ENCODE measurements at places on chromosomes 6 and 20. TPM values are rescaled to one million over a fixed set of nuclear protein-coding genes. Genes with fewer than 3 reads are reported as not detected.

DNA sequence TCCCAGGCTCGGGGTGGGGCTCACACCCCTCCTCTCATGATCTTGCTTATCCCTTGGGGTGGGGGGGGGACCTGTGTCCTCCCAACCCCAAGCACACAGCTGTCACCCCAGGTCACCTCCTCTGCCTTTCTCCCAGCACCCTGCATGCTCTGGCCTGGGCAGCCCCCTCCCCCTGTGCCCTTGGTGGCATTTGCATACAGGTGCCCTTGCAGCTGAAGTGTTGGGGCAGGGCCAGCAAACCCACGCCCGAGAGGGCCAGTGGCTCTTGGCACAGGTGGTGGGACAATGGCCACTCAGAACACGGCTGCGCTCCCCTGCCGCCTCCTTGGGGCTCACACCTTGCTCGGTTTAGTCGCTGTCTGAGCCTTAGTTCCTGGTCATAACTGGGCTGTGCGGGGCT lies 11.3 kb upstream of the MYT1 start:
- no peak overlapping the region for H3K4me3 ChIP-seq
- no peak overlapping the region for H3K27ac ChIP-seq
- H3K4me1 ChIP-seq: no peaks in the 10 kb centered on the region
- no peaks in the 10 kb centered on the region for H3K36me3 ChIP-seq
- no peak for DNase-seq

- peak overlapping the region; percentile 50 for H3K4me3 ChIP-seq
- H3K27me3 ChIP-seq: no peaks in the 10 kb centered on the region
- H3K4me1 ChIP-seq: peaks cover 5% of the 10 kb centered on the region
- H3K36me3 ChIP-seq: no peaks in the 10 kb centered on the region
Observed at GRCh38 chr6:113908801-113909200, 51.7 kb downstream of the MARCKS start.

DNA sequence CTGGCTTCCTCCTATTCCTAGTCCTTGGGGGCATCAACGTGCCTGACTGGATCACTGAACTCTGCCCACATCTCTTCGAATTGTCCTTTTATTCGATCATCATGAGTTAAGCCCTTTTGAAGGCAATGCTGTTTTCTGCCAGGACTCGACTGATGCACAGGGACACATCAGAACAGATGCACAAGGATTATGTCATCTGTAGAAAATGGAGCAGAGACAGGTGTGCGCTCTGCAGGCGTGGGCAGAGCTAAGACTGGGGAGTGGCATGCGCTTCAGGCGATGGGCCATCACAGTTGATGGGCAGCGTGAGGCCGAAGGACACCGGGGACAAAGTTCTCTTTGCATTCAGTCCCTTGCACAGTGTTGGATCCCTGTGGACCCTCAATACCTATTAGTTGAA lies 13.1 kb downstream of the GABRR1 start:
- no peaks in the 10 kb centered on the region for H3K36me3 ChIP-seq
- H3K27ac ChIP-seq: no peak overlapping the region

- DNase-seq: no peak
- H3K27me3 ChIP-seq: no peaks in the 10 kb centered on the region
- no peak overlapping the region for H3K27ac ChIP-seq
- no peaks in the 10 kb centered on the region for H3K36me3 ChIP-seq
- no peaks in the 10 kb centered on the region for H3K4me1 ChIP-seq
Observed at GRCh38 chr6:9168669-9169068, 733.3 kb upstream of the SLC35B3 start.

DNA sequence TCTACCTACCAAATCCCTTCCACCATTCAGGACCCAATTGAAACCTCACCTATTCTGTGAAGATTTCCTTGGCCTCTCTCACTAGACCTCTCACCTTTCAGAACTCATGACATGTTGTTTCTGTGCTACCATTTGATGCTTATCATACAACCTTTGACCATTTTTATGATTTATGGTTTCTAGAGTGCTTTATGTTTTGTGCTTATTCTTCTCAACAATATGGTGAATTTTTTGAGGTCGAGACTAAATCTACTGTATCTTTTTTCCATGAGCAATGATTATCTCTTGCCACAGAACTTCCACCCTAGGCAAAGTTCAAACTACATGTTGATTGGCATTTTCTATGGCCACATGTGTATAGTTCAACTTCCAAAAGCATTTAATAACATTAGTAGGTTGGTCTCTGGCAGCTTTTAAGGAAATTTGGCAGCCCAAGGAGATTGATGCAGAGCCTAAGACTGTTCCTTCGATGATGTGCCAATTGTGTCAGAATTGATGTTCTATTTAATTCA lies 84.9 kb downstream of the OLIG3 start:
- H3K4me1 ChIP-seq: no peaks in the 10 kb centered on the region
- no peak for DNase-seq
- no peak overlapping the region for H3K4me3 ChIP-seq
- peaks cover 33% of the 10 kb centered on the region for H3K27me3 ChIP-seq
- H3K36me3 ChIP-seq: no peaks in the 10 kb centered on the region
- no peak overlapping the region for H3K27ac ChIP-seq

DNA sequence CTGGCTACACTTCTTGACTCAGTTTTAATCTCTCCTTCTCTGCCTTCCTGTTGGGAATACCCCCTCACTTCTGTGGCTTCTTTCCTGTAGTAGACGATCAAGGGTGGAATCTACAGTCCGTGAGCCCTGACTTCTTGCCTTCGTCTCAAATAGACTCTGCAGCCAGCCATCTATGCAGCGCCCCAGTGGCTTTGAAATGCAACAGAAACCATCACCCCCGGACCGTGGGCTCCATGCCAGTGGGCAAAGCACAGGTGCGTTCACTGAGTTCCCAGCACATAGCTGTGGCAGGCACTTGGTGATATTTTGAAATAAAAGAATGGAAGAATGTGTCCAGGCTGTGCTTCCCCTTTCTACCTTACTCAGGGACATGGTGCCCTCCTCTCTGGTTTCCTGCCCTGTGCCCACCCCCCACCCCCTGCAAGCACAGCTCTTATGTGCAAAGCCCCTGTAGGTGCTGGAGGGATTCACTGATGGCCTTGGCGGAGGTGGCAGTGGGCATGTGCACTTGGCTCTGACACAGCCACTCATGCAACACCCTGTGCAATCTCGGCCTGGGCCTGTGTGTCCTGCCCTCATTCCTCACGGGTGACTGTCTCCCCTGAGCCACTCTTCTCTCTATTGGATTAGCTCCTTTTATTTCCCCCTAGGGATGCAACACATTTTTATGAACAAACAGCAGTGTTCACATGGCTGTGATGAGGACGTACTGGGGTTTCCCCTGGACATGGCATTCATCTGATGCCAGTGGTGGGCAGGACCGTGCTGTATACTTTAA lies 5.5 kb upstream of the CDSN start:
- peaks cover 38% of the 10 kb centered on the region for H3K4me1 ChIP-seq
- H3K4me3 ChIP-seq: no peak overlapping the region
- peak overlapping the region; percentile 51 for H3K27ac ChIP-seq
- DNase-seq: peak; percentile 98

DNA sequence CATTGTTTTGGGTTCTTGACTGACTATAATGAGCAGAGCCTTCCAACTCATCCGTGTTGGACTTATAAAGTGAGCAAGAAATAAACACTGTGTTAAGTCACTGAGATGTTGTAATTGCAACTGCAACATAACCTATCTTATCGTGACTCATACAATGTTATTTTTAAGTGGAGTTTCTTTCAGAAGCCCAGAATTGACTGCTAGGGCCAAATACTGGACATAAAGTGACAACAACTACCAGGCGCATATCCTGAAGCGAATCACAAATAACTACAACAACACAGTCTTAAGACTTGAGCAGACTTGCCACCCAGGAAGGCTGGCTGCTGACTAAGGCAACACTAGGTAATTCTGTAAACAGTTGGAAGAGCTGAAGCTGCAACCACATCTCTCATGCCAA lies 326.6 kb downstream of the COL12A1 start:
- no peak overlapping the region for H3K4me3 ChIP-seq
- peak; percentile 88 for DNase-seq
- H3K27ac ChIP-seq: peak overlapping the region; percentile 33

The LAMA4 gene
- total RNA-seq: 440 TPM

The PTCHD4 gene
- total RNA-seq: 0.76 TPM

The ME1 gene
- 4.0 TPM for total RNA-seq

The SAMD5 gene
- total RNA-seq: not detected

The TM9SF4 gene
- 41.3 TPM for total RNA-seq

All from GM23248 (cell line).